NCI-H69 (cell line): ENCODE measurements at places on chromosomes 1 and 21.

DNA sequence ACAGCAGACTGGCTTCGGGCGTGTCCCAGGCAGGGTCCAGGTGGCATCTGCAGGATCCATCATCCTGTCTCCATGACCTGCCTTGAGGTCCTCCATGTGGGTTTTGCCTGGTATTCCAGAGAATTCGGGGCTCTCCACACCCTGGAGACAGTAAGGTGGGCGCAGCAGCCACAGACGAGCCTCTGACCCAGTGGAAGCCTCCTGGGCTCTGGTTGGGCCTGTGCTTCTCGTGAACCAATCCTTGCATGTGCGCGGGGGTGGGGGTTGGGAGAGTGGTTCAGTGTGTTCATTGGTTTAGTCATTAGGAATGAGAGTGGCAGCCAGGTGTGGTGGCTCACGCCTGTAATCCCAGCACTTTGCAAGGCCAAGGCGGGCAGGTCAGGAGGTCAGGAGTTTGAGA is 32.1 kb upstream of the TNFRSF1B start:
- DNase-seq, result no peak

DNA sequence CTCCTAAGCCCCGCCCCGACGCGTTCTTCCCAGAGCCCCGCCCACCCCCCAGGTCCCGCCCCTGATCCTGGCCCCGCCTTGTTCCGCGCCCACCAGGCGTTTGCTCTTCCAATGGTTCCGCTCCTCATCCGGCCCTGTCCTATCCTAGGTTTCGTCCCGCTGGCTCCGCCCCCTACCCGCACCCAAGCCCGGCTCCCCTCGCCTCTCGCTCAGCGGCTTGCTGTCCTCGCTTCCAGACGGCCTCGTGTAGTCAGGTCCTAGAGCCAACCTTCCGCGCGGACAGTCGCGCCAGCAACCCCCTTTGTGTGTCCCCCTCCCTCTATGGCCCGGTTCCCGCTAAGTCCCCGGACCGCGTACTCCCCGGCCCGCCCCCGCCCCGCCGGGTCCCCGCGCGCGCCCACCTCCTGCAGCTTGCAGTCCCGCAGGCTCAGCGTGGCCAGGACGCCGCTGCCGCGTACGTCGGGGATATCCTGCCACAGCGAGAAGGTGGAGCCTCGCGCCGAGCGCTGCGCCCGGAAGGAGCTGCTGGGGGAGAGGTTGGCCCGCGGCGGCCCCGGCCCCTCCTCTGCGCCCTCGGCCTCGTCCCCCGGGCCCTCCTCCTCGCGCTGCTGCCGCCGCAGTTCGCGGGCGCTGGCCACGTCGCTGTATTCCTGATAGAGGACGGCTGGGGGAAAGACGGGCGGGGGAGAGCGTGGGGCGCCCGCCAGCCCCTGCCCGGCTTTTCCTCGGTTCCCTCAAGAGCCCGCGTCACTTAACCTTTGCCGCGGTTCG is 5.7 kb downstream of the ARHGEF19 start:
- peak; percentile 96 for DNase-seq

- no peak for DNase-seq
These were observed 5.4 kb downstream of the CD2 start for GRCh38 chr1:116759636-116760035.

GRCh38 chr1:38082769-38083263 is 36.2 kb upstream of the POU3F1 start:
- DNase-seq, result peak; percentile 50

GRCh38 chr1:233607252-233608119 is 6.4 kb upstream of the KCNK1 start:
- DNase-seq, result no peak

DNA sequence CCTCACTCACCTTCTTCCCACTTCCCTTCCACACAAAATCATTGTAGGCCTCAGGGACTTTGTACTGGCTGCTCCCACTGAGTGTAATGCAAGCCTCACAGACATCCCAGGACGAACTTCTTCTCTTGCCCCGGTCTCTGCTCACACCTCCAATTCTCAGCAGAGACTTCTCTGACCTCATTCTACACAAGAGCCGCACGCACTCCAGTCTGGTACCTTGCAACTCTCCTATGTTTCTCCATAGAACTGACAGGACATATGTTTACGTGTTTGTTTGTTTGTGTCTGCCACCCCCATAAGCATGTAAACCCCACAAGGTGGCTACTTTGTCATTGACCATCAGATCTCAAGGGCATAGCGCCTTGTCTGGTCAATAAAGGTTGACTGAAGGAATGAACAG is 350.8 kb downstream of the AJAP1 start:
- DNase-seq, result no peak

DNA sequence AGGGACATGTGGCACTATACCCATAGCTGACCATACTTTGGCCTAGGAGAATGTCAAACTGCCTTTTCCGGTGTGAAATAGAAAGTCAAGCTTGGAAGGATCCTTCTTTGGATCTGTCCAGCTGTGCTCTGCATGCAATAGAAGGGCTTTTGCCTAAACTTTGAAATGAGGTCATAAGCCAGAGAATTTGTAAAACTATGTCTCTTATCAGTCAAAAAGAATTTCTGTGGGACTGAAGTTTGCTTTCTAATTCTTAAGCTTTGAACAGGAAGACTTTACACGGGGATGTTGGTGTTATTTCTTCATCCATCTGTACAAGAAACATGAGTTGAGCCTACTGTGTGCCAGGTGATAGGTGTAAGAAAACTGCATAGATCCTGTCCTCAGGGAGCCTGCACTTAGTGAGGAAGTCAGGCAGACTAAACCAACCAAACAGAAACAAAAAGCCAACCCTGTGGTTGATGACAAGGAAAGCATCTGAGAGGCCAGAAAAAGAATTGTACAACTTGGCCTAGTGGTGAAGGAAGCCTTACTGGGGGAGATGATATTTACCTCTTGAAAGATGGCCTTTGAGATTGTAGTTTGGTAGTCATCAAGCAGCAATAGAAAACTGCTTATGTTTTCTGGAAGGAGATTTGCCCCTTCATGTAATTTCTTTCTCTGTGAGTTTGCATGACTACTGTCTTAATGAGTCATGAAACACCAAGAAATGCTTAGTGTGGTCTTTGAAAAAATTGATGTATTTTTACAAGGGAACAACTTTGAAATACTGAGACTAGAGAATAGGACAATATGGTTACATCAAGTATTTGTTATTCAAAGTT is 24.8 kb downstream of the TGFB2 start:
- no peak for DNase-seq

DNA sequence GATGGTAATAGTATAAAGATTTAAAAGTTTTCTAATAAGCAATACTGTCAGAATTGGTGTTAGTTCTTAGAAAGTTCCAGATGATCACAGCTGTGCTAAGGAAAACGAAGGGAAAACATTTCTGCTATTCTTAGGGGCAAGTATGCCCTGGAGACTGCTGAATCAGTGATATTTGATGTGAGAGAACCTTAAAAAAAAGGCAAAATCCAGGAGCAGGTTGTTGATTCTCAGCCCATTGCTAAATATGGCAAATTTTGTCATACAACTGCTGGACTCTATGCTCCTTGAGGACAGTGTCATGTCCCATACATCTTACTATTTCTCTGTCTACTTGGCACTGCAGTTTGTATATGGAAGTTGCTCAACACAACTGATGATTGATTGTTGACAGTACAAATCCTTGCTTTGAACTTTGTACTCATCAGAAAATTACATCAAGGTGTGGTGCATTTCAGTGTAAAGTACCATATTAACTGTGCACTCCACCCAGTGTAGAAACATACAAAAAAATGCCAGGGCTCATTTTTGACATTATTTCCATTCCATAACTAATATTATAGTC is 10.9 kb downstream of the CRCT1 start:
- no peak for DNase-seq

DNA sequence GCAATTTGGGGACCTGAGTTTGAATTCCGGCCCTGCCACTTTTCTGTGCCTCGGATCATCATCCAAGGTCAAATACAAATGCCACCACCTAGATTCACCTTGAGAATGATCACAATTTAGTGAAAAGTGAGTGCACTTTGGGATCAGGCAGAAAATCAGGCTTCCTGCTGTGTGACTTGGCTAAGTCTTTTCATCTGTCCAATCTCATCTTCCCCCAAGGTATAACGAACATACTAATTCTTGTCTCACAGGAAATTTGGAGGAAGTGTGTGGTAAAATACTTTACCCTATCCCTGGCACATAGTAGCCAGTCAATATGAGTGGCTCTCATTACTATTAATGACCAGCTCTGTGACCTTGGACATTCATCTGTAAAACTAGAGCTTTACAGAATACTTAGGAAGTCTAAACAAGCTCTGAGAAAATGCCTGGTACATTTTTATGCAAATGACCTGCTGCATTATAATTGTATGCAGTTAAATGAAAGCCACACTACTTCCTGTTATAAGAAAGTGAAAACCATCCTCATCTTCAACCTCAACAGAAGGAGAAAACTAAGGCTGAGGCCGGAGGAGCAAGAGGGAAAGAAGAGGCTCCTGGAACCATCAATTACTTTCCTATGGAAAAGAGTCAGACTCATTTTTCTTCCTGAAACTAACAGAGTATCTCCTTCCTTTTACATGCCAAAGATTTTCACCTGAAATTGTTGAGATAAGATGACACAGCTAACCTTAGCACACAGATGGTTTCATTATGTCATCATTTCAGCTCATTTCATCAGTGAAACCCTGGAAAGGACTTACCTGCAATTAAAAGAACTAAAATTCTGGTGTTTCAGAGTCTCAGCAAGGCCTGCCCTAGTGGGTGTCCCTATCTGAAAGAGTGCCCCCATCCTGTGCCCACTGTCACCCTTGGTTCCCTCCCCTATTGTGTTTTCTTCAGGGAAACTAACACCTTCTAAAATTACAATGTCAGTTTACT is 32.6 kb upstream of the RGS8 start:
- DNase-seq, result peak; percentile 37

- no peak for DNase-seq
These were observed 86.0 kb upstream of the MAP10 start for GRCh38 chr1:232718928-232719927.

DNA sequence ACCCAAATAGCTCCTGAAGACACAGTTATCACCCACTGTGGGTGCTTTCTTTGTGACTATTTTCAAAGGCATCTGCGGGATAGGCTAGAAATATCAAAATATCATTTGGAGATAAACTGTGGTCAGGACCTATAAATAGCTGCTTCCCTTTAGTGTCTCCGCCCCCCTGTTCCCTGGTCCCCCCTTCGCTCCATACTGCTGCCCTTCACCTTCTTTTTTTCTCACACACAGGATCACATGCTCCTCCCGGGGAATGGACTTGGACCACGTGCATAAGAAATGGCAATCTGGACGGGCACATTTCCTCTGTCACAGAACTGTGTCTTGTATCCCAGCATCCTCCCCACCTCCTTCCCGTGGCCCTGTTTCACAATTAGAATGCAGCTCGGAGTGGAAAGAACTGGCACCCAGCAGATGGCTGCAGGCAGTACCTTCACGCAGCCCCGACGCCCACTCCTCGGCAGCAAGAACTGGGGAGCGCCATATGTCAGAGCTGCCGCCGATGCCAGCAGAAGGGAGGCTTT is 68.8 kb upstream of the SSX2IP start:
- peak; percentile 84 for DNase-seq

- no peak for DNase-seq
These were observed 153.0 kb upstream of the B3GALT2 start for GRCh38 chr1:193339401-193339800.

DNA sequence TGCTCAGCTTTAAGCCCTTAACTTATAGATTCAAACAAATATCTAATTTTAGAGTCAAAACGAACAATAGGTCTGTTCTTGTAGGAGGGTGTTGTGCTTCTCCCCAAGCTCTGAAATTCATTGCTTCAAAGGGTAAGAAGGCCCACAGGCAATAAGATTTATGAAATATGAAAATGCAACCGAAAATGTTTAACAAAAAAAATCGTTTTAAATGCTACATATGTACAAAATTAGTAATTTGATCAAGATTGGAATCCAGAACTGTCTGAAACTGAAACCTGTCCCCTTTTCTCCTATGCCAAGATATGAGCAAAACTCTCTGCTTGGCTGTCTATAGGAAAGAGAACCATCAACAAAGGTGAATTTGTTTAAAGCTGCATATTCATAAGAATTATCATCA is 534.3 kb downstream of the PLPP3 start:
- no peak for DNase-seq

- no peak for DNase-seq
These were observed 17.6 kb downstream of the NES start for GRCh38 chr1:156659661-156659987.

- DNase-seq, result no peak
These were observed 735 bp upstream of the YTHDF2 start for GRCh38 chr1:28735961-28736449.
